ENCODE measurements at places on chromosomes 13 and 19.
A peak's percentile ranks its signal among the peaks of the same experiment; 100 is the strongest.

DNA sequence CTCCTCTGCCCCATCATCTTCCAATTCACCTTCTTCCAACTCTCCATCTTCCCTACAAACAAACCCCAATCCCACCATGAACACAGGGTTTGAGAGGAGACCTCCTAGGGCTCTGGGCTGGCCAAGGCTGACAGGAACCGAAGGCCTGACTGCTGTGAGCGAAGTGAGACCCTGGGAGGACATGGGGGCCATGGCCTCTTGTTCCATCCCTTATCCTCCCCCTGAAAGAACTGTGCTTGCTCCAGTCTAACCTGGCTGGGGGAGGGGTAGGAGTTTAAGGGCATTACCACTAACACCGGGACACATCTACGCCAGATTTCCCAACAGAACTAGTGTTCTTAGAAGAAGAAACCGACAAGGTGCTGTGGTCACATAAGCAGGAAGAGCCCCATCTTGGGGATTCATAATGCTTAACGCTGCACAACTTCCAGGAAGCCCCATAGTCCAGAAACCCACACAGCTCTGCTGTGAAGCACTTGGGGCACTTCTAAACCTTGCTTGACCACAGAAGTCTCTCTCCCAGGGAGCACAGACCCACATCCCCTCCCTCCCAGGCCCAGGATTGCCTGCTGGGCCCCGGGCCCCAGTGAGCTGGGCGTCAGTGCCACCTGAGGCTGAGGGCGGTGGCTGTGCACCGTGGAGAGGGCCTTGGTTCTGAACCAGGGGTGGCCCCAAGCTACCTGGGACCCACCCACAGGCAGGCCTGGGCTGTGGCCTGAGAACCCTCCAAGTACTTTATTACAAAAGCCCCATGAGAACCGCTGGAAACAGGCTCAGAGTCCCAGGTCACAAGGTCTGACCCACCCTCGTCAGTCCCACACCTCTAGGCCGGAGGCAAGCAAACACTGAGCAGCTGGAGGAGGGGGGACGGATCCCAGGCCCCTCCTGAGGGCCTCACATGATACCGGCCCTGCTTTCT is 18.8 kb downstream of the ZC3H4 start:
- no peak for DNase-seq

DNA sequence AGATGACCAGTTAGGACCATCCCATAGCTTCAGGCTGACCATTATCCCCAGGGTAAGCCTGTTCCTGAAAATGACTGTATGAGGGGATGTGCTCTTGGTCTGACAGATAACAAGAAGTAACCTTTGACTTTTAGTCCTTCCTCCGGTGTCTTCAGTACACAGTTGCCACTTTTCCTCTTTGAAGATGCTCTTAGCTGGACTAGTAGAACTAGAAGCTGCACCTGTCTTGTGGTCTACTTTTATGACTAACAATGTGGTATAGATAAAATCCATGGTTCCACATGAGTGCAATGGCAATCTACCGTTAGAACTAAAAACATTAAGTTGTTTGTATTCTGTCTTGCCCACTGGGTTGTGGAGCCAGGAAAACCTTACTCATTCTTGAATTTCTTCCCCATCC is 5.9 kb upstream of the RUBCNL start:
- DNase-seq, result no peak

DNA sequence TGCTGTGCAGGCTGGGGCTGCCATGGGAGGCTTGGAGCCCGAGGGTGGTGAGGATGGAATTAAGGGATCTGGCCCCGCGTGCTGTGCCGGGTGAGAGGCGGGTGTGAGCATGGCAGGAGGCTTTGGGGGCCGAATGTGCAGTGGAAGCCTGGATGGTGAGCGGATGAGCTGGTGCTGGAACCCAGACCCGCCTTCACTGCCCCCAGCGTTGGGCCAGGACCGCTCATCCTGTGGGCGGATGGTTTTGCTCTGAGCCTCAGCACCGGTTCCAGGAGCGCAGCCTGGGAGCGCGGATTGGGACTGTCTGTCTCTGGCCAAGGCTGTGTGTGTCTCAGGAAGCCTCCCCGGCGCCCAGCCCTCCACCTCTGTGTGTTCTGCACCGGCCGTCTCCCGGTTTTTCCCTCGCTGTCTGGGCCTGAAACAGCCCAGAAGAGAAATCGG is 16.7 kb downstream of the KDM4B start:
- no peak for DNase-seq

- DNase-seq, result no peak
These were observed 20.3 kb downstream of the CHST8 start for GRCh38 chr19:33641956-33642498.

DNA sequence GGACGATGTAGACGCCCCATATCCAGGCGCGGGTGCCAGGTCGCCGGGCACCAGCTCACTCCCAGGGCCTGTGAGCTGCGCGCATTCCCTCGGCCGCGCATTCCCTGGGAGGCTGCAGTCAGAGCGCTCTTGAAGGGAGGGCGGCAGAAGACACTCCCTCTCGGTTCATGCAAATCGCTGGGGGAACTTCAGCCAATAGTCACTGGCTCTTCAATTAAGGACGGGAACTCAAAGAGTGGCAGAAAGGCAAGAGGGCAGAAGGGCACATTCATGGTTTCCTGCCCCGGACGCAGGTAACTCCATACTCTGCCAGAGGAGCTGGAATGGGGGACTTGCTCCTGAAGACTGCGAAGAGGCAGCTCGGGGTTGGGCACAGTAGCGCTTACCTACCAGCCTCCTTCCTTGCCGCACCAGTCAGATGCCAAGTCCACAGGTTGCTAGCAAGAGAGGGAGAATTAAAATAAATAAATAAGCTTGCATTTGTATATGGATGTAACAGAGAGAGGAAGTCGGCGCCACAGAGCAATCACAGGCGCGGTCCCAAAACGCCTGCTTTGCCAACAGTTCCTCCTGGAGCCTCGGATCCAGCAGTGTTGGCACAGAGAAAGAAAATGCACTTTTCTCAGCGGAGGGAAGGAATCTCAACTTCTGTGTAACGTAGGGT is 459 bp downstream of the PCDH20 start:
- no peak for DNase-seq

DNA sequence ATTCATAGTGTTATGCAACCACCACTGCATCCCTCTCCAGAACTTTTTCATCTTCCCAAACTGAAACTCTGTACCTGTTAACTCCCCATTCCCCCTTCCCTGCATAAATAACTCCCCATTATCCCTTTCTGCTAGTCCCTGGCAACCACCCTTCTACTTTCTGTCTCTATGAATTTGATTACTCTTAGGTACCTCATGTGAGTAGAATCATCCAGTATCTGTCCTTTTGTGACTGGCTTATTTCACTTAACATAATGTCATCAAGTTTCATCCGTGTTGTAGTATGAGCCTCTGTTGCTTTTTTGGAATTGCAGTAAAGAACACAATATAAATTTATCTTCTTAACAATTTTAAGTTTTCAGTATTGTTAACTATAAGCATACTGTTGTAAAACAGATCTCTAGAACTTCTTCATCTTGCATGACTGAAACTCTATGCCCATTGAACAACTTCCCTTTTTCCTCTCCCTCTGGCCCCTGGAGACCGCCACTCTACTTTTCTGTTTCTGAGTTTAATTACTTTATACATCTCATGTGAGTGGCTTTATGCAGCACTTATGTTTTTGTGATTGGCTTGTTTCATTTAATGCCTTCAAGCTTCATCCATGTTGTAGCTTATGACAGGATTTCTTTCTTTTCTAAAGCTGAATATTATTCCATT is 87.3 kb upstream of the ABCC4 start:
- DNase-seq, result peak; percentile 14

DNA sequence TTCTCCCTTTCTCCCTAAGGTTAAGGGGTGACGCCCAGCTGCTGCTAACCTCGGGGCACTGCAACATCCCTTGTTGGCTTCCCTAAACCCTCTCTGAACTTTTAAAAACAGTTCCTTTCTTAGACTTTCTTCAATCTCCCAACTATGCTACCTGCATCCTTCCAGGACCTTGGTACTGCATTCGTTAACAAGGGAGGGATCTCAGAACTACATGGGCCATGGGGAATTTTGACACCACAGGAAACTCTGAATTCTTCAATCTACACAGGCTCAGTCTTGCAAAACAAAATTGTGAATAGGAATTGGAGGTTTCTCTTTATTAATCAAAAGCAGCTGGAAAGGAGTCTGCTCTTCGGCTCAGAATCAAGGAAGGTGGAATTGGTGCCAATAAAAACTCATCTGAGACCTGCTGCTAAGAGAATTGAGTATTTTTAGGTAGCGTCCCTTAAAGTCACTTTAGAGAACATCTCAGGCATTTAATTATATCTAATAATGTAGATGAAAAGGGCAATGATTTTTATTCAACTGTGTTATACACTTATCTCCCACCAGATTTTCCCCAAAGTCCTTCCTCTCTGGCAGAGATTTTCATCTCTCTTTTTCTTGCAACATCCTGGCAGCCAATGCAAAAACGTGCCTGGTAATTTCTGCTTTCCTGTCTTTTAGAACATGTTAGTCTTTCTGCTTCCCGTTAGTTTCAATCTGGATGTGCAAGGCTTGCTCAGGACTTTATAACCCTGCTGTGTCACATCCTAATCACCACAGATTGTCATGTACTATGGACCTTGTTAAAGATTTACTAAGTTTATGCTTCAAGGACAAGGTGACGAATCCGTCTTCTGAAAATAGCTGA is 69.1 kb upstream of the SLC15A1 start:
- no peak for DNase-seq
